Stimulated activated CD4-positive, alpha-beta T cell treated with anti-CD3 and anti-CD28 coated beads, Interleukin-4, amount 100 ng/mL, for 4 hours (primary cell): ENCODE measurements at places on chromosomes 4 and X.
A peak's percentile ranks its signal among the peaks of the same experiment; 100 is the strongest.

GRCh38 chrX:44878780-44879179 is 5.8 kb downstream of the KDM6A start:
- DNase-seq = no peak

GRCh38 chr4:55186123-55186522 is 60.7 kb upstream of the KDR start:
- no peak for DNase-seq

- DNase-seq = no peak
These were observed 57.6 kb downstream of the PROM1 start for GRCh38 chr4:16026160-16026761.

GRCh38 chr4:6380746-6381410 is 91.5 kb downstream of the PPP2R2C start:
- DNase-seq = no peak

DNA sequence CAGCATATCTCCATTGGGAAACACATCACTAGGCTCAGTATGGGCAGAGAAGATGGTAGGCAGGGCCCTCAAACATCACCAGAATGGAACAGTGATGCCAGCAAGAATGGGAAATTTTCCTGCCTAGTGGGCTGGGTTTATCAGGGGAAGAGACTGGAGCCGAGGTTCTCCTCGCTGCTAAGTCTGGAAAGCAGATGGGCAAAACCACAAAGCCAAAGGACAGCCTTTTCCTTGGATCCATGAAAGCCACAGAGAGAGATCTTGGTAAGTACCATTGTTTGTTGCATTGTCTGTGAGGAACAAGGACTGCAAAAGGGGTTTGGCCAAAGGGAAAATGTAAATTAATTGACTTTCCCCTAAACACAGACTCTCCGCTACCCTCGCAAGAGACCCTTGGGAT is 80.1 kb downstream of the ATG4A start:
- DNase-seq = no peak

DNA sequence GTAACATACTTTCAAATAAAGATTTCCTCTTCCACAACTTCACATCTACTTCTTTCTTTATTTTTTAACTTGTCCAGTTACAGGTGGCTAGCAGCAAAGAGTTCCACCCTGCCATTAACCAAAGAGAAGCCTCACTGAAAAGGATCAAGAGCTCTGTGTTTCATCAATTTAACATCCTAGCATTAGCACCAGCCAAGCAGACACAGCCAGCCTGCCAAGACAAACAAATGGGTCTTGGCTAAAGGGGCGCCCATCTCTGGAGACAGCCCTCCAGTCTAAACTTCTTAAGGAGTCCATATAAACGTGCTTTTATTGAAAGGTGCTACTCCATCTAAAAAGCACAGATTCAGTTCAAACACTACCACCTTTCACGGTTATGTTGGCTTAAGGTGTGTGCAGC is 105.3 kb downstream of the ADAMTS3 start:
- DNase-seq = no peak

DNA sequence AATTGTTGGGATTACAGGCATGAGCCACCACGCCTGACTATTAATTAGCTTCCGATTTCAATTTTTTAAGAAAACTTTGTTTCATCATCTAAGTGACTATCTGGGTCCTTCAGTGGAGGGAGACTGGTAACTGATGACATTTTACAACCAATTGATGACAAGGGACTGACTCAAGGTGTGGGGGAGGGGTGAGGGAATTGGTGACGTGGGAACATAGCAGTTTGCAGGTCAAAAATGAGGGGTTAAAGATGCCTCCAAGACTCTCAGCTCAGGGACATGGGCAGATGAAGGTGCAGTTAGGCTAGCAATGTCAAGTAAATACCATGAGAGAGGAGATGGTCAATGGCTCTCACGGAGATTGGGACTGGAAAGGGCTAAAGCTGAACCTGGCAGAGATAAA is 5.7 kb upstream of the FAM9C start:
- peak; percentile 23 for DNase-seq

DNA sequence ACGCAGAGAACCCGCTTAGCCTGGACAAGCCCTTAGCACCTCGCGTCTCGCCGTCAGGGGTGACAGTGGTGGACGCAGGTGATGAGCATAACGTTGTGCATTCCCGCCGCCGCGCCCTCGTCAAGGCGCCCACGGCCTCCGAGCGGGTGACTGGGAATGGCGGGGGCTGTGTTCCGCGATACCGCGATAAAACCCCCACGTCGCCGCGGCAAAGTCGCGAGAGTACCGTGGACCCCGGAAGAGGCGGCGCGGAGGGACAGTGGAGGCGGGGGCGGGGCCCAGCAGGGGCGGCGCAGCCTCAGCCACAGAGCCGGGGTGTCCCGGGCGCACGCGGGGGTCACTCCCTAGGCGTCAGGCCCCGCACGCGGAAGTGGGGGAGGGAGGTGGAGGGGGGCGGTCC is 53.8 kb downstream of the ZFYVE28 start:
- peak; percentile 54 for DNase-seq

DNA sequence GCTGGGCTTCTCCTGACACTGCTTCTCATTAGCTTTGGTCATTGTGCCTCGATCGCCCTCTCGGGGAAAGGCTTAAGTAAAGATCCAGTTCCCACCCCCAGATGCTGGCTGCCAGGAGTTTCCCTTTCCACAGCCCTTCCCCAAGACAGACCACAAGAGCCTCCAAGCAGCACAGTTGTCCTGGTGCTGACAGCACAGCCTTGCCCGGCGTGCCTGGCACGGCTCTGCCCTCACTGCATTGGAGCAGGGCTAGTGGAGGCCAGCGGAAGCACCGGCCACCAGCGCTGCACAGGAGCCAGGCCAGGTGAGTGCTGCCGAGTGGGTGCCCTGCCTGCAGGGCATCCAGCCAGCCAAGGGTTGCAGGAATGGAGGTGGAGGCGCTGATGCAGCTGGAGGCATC is 9.7 kb upstream of the MSANTD1 start:
- DNase-seq = no peak

DNA sequence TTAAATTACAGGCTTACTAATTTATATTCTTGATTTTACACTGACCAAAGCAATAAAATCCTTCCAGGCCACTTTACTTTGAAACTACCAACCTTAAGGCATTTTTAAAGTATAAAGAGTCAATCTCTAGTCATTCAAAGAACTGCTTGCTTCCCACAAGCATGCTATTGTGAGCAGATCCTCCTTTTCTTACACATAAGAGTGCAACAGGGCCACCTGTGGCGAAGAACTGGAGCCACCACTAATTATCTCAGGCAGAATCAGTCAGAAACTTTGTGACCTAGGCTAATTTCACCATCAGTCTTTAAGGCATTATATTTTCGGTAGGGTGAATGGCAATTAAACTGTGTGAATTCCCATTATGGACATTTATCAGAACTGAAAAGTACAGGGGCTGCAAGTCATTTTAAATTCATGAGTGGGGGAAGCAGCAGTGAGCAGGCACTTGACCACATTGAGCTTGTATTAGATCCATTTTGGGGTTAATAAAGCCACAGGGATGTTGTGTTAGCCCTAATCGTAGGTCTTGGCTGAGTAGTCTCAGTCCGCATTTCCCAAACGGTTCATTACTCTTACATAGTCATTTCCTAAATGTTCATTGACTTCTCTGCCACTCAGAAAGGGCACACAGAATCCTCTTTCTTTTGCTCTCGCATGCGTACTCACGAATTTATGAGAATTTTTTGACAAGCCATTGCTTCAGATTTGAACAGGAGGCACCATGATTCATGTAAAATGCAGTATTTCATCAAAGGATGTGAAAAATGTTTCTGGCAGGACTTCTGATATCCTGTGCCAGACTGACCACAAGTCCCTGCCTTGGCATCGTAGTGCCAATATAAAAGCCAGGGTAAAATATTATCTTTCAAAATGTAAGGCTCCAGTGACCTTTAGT is 39.8 kb downstream of the NPY2R start:
- no peak for DNase-seq

- no peak for DNase-seq
These were observed 45.2 kb downstream of the MAGEB17 start for GRCh38 chrX:16212436-16212835.

DNA sequence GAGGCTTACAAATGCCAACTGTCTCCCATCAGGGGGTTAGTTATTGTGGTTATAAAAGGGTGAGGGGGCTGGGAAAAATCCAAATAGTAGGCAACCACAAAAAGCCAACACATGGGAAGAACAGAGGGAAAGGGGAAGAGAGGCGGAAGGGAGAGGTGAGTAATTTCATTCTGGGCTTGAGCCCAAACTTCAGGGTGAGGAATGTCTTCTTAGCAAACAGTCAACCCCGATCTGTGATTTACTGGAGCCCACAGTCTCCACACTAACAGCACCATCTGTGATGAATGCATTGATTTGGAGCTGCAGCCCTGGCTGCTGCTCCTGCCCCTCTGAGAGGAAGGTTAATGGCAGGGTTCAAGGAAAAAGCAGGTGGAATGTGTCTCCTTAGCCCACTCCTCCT is 162.2 kb upstream of the GPR101 start:
- no peak for DNase-seq

- peak; percentile 43 for DNase-seq
These were observed 662 bp downstream of the SLAIN2 start for GRCh38 chr4:48341776-48342605.

DNA sequence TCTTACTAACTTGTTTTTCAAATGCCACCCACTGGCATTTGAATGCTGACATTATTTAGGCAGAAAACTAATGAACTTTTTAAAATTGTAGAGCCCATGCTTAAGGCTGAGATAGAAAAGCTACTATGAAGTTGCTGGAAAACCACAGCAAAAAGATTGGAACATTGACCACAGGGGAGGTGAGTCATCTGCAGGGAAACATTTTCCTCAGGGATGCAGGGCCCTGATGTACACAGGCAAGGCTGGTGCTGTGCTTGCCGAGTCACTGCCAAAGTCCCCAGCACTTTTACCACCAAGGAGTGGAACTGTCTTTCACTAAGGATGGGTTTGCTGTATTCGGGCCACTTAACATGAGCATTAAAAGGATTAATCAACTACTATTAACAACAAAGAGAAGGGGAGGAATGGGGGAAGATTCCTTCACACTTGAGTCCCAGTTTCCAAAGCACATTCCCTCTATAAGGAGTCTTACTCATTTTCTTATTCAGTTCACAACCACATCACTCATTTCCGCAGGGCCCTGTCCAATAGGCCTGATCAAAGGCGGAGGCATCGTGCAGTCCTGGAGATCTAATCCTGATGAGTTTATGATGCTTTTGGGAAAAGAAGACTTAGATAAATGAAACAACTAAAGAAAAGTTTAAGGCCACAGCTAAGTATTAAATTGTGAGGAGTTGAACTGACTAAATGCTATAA is 202.9 kb upstream of the NPY2R start:
- DNase-seq = no peak

GRCh38 chr4:113064244-113064643 is 14.8 kb downstream of the ANK2 start:
- no peak for DNase-seq

- DNase-seq = peak; percentile 28
These were observed 17.1 kb upstream of the MAP7D3 start for GRCh38 chrX:136268051-136269048.

GRCh38 chrX:21926527-21927278 is 13.8 kb upstream of the SMS start:
- no peak for DNase-seq

DNA sequence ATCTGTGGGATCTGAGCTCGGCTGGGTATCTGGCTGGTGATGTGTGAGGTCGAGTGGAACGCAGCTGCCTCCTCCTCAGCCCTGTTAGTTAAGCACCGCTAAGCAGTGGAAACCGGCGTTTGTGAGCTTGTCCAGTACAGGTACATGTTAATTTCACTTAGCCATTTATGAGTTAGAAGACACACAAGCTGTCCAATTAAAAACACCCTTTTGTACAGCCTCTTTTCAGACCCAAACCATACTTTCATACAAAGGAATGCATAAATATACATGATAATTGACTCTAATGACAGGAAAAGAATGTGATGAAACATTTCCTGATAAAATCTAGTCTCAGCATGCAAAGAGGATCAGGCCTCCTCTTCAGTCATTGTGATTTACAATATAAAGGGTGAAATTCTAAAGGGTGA is 163.6 kb upstream of the FAT1 start:
- no peak for DNase-seq

DNA sequence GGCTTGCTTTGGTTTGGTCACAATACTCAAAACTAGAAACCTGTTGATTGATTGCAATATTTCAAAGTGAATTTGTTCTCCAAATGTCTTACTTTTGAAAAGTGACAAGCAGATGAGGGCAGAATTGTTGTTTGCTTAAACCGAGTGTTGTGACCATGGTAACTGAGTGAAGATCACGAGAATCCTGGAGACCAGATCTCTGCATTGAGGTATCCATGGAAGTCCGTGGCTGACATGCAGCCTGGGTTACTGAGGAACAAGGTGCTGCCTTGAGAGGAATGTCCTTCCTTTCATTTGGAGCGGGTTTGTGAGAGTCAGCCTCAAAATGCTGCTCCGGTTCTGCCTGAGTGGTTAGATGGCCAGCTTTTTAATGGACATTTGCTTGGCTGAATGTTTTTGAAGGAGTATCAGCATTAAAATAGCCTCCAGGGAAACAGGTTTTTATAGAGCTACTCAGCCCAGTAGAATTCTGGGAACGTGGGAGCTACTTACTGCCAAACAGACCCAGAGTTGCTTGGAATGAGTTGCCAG is 31.3 kb downstream of the NYX start:
- no peak for DNase-seq

GRCh38 chr4:114423582-114423981 is 175.0 kb upstream of the UGT8 start:
- DNase-seq = no peak

DNA sequence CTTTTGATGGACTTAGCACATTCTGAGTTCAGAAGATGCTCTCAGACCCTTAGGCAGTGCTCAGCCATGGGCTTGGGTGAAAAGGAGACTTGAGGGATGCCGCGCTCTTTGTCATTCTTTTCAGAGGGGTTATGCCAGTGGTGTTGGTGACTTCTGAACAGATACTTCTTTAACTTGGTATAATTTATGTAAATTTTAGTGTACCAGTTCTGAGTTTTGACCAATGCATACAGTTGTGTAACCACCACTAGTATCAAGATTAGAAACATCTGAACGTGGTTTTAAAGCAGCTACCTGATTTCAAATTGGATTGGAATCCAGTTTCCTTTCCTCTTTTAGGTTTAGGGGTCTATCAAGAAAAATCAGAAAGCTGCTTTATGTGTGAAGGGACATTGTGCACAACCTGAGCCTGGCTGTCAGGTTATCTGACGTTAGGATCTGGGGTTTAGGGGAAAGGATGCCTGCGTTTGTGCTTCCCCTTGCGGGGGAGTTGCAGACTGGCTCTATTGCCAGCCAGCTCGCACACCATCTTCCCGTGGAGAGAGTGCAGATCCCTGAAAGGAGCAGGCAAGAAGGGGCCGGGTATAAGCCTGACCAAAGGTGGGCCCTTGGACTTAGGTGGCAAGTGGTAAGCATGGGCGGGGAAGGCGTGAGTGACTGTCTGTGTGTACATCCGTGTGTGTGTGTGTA is 19.0 kb downstream of the SMS start:
- DNase-seq = no peak

DNA sequence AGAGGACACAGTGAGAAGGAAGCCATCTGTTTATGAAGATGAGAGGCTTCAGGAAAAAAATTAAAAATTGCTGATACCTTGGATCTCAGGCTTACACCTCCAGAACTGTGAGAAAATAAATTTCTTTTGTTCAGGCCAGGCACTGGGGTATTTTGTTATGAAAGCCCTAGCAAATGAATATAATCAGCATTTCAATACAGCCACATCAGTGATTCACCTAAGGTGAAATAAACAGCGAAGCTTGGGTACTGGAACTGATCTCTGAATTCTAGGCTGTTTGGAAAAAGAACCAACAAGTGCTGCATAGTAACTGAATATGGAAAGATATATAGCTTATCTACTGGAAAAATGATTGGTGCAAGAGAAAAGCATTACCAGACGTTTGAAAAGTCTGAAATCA is 88.5 kb downstream of the PDS5A start:
- no peak for DNase-seq

- DNase-seq = no peak
These were observed 25.2 kb upstream of the AP1AR start for GRCh38 chr4:112206431-112206830.
